Stimulated activated CD4-positive, alpha-beta T cell treated with anti-CD3 and anti-CD28 coated beads, Interleukin-2, amount 100 ng/mL, for 4 hours (primary cell): ENCODE measurements at places on chromosomes 16 and 17.
A peak's percentile ranks its signal among the peaks of the same experiment; 100 is the strongest.

DNA sequence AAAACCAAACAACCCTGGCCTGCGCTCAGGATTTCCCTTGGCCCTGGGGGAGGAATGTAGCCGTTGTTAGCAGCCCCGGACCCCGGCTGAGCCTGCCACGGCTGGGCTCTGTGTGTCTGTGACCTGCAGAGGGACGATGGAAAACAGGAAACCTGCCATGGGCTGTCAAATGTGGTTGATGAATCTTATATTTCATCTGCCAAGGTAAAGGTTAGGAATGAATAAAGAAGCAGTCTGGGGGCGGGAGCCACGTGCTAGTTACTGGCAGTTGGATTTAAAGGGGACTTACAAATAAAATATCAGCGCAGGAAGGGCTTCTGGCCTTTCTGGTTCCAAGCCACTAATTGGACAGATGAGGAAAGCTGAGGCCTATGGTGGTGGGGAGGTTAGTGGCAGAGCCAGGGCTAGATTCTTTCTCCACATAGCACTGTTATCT is at the start of gene KRT23:
TSS of gene KRT23 (minus strand) at position 263 of the 436 bp plus-strand sequence. CDS start 1,043 bp downstream, outside the sequence.
- DNase-seq: no peak

GRCh38 chr16:3787924-3788661 is 70.8 kb upstream of the TRAP1 start:
- no peak for DNase-seq

DNA sequence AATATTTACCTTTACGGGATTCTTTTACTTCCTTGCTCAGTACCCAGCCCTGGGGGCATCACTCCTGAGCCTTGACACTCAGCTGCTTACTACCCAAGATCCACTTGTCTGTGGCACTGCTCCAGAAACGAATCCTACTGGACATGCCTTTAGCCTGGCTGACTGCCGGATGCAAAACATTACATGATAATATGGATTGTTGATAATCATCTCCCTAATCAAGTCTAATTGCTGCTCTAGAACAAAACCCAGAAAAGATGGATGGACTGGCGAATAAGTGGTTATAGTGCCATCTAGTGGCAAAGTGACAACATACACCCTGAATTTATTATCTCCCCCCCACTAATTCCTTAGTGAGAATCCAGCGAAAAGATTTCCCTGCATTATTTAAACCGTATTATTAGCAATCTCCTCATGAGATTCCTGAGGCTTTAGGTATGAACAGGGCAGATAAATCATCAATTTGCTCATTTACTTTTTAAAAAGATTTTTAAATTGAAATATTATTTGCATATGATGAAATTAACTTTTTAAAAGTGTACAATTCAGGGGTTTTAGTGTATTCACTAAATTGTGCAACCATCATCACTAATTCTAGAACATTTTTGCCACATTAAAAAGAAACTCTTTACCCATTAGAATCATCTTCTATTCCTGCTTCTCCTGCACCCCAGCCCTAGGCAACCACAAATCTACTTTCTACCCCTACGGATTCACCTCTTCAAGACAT is 61.6 kb downstream of the RGS9 start:
- DNase-seq: no peak

GRCh38 chr16:88306411-88306810 is 76.3 kb upstream of the ZNF469 start:
- no peak for DNase-seq

DNA sequence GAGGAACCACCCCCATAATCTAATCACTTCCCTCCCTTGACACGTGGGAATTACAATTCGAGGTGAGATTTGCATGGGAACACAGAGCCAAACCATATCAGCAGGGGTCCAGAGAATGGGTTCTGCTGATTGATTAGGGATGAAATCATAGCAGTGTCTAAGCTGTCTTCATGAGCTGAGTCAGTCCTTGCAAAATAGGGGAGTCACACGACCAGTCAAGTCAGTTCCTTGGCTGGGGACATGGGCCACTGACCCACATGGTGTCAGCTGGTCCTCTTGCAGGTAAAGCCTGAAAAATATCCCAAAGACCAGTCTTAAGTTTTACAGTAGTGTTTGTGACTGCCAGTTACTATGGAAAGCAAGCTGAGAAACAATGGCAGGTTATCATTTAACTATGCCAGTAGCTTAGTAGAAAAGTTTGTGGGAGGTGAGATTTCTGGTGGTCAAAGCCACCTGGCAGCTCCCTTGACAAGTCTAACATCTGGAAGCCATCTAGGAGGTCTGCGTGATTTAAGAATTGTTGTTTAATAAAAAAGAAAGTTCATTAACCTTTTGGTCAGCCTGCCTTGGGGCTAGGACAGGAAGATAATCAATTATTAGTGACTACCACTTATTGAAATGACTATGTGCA is 15.7 kb upstream of the ATF7IP2 start:
- no peak for DNase-seq

DNA sequence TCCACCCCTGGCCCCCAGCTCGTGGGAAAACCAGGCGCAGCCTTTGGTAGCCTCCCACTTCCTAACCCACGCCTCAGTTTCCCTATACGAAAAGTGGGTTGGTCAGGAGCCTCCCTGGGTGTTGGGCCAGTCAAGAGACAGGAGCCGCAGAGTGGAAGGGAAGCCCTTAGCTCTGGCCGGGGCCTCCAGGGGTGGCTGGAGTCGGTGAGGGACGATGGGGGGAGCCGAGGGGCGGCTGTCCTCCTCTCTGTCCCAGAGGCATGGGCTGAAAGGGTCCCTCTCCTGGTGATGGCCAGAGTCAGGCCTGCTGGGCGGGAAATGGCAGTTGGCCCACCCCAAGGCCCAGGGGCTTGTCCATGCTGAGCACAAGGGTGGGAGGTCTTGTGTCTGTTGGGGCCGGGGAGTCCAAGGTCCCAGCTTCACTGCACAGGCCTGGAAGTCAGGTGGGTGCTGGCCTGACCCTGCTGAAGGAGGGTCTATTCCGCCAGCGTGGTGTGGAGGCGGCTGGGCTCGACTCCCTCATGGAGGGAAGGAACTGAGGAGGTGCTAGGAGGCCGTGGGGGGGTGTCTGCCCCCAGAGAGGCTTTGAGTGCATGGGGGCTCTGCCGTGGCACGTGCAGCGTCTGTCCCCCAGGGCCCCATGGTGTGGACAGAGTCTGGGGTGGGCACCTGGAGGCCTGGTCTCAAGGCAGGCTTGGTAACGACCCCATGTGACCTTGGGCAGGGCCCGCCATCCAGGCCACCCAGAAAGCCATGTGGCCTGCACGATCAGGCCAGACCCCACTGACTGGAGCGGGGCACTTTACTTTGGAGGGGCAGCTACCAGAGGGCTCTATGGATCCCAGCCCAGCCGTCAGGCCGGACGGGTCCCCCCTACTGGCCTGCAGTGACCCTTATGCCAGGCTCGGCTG is 1.1 kb downstream of the SLC16A3 start:
- no peak for DNase-seq

DNA sequence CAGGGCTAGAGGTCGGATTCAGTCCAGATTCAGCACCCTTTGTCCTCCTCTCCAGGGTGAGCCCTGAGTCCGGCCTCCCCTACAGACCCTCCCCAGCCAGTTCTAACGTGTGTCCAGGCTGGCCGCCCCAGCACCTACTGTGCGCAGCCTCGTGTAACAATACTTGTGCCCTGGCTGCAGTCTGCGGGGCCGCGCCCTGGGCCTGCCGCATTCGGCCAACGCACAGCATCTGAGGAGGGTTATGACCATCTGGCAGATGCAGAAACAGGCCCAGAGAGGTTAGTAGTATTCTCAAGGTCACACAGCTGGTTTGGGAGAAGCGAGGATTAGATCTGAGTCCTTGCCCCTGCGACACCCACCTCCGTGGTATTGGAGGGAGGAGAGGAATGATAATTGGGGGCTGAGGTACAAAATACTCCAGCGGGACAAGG is 968 bp downstream of the RIPOR1 start:
- DNase-seq: no peak

GRCh38 chr17:17153071-17153470 is 53.1 kb downstream of the PLD6 start:
- no peak for DNase-seq

- DNase-seq: no peak
These were observed 26.3 kb upstream of the OR4D1 start for GRCh38 chr17:58121925-58122324.

DNA sequence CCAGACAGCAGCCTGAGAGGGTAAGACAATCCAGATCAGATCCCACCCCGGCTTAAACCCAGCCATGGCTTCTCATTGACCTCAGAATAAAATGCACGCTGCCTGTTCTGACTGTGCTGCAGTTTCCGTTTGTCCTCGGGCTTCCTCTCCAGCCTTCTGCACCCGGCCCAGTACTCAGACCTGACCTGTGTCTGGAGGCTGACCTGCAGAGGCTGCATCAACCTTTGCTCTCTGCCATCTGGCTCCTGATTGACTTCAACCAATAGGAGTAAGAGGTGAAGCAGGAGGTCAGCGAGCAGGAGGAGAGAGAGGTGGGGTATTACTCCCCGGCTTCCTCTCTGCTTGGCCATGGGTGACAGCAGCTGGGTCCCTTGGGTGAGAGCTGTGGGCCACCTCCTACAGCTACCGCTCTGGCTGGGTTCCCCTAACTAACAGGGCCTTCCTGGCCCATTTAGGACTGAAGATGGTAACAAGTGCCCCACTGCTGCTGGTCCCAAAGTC is 46.7 kb downstream of the C16orf82 start:
- DNase-seq: no peak

- DNase-seq: no peak
These were observed 105.8 kb downstream of the ZNF778 start for GRCh38 chr16:89323120-89323960.

DNA sequence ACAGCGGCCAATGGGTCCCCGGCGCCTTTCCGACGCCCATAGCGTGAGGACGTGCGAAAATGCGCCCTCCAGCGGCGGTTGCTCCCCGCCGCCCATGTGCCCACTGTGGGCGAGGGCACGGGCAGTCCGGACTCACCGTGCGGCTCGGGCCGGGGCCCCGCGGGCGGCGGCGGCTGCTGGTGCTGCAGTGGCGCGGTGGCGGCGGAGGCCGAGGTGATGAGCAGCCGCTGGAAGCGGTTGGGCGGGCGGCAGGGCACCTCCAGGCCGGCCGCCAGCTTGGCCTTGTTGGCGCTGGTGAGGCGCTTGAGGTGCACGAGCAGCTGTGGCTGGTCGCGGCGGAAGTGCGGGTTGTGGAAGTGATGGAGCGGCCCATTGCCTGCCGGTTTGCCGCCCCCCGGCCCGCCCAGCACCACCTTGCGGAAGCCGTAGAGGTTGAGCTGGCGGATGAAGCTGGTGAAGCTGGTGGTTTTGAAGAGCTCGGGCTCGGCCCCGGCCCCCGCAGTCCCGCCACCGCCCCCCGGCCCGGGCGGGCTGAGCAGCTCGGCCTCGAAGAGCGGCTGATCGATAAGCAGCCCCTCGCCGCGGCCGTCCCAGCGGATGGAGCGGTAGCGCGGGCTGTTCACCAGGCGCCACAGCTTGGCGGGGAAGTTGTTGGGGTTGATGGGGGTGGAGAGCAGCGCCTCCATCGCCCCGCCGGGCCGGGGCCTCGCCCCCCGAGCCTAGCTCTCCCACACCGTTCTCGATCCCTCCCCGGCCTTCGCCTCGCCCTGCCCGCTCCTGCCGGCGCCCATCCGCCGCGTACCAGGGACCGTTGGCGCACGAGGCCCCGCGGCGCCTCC is at the start of gene HSF5:
TSS of gene HSF5 (minus strand) at position 820 of the 839 bp plus-strand sequence. CDS start at position 686, 134 bp downstream.
- DNase-seq: peak; percentile 65

GRCh38 chr16:26019381-26020242 is 327.9 kb downstream of the HS3ST4 start:
- no peak for DNase-seq

- no peak for DNase-seq
These were observed 26.7 kb downstream of the SAP30BP start for GRCh38 chr17:75693500-75694481.

- no peak for DNase-seq
These were observed 26.0 kb downstream of the C16orf74 start for GRCh38 chr16:85724936-85725335.

GRCh38 chr17:17362540-17362930 is 59.4 kb downstream of the NT5M start:
- no peak for DNase-seq

DNA sequence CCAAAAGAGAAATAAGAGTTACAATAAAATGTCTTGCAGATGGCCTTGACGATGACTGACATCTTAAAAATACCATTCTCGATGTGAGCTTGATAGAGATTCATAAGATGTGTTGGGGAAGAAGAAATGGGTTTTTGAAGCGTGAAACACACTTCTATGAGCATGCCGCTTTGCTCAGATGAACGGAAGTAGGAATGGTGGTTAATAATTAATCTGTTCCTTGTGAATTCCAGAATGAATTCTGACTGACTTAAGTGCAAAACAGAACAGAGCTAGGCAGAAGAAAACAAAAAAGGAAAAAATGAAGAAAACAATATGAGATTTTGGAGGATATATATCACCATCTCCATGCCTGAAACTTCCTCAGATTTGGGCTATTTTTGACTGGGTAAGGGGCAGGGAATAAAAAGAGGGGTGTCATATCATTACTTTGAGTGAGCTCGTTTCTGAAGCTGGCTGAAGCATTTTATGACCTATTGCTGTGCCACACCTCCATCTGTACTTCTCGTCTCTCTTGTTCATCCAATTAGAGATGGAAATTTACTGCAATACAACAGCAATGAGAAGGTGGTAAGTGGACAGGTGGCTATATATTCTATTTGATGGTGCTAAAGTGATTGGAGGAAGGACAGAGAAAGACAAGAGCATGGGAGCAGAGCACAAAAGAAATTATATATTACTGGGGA is 1152.0 kb upstream of the CDH8 start:
- no peak for DNase-seq

DNA sequence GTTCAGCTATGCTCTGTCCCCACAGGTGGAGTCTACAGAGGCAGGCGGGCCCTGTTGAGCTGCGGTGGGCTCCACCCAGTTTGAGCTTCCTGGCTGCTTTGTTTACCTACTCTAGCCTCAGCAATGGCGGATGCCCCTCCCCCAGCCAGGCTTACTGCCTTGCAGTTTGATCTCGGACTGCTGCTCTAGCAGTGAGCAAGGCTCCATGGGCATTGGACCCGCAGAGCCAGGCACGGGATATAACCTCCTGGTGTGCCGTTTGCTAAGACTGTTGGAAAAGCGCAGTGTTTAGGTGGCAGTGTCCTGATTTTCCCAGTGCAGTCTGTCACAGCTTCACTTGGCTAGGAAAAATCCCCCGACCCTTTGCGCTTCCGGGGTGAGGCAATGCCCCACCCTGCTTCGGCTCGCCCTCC is 89.1 kb downstream of the BCAS3 start:
- DNase-seq: no peak

GRCh38 chr17:74213861-74214391 is 555 bp downstream of the TTYH2 start:
- no peak for DNase-seq
